ENCODE measurements at places on chromosomes 5 and 9.

GRCh38 chr5:150009671-150010387 is 9.3 kb downstream of the HMGXB3 start:
- no peak for DNase-seq

GRCh38 chr5:173534664-173535063 is 81.8 kb downstream of the BOD1 start:
- no peak for DNase-seq

- DNase-seq: no peak
Measured at GRCh38 chr5:169037466-169037865, 263.5 kb downstream of the SLIT3 start.

GRCh38 chr5:1787472-1788047 is 12.1 kb downstream of the MRPL36 start:
- DNase-seq: no peak

- no peak for DNase-seq
Measured at GRCh38 chr5:91418158-91418557, 35.0 kb upstream of the ARRDC3 start.

DNA sequence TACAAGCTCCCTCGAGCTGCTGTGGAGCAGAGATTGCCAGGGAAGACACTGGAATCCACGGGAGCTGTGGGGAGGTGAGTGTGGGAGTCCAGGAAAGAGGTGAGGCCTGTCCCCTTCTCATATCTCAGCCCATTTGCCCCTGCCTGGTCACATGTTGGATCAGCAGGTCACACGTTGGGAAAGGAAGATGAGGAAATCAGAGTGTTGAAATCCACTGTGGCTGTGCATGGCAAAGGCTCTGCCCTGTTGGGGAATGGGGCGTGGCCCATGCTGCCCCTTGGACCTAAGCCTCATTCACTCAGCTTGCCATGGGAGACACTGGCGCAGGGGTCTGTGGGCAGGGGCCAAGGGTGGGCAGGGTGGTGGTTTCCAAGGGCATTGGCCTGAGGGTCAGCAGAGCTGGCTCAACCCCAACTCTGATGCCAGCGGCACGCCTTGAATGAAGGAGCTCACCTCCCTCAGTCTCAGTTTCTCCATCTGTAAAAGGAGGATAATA is 85.4 kb upstream of the CPEB4 start:
- no peak for DNase-seq

DNA sequence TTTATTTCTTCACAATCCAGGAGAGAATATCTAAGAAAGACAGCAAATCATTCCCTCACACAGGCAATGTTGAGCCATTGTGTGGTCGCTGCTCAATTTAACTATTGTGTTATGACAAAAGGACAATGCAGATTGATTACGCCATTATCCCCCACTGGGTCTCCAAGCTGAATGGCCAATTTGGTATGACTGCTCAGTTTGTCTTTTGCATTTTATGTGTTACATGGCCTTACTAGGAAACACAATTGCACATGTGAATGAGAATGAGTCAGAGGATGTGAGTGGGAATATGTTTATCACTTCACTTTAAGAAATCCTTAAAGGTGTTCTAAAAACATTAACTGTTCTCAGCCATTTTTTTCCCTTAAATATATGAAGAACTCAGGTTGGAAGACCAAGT is 108.3 kb downstream of the FAM174A start:
- no peak for DNase-seq

DNA sequence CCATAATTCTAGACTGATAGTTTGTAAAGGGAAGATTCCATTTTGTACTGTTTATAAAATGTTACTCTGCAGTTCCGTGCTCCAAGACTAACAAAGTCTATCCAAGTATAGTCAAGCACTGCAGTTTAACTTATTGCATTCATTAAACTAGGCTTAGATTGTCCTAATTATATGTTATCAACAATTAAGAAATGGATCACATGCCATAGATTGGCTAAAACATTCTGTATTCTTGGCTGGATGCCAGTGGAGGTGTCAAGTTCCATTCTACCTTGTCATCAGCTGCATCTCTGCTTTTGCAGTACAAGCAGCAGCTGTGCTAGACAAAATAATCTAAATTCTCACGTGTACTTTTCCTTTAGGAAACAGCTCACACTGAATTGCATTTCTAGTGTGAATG is 69.4 kb upstream of the MEF2C start:
- no peak for DNase-seq

GRCh38 chr5:120432861-120433260 is 31.2 kb upstream of the PRR16 start:
- no peak for DNase-seq

GRCh38 chr9:95138474-95138873 is 179.0 kb downstream of the FANCC start:
- DNase-seq: no peak

DNA sequence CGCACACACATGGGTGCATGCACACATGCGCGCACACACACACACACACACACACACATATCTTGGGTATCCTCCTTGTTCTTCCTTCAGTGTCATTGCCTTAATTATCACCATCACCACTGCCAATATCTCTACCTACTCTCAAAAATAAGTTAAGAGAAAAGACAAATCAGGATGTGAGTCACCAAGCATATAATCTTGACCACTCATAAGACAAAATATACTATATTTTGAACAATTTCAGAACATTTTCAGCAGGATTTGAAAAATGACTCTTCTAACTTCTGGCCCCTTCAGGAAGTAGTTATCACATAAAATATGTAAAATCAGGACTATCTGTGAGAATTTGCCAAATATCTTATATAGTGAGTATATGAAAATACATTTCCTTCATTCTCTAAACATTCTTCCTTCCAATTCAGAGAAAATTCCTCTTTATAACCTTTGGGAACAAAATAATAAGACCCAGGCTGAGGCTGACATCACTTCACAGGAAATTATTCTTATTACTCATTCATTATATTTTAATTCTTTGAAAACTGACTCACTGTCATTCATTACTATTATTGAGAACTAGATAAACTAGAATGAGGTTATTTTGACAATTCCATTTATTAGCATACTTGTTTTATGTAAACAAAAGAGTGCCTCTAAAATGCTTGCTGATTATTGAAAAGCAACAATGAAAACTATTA is 772.0 kb upstream of the ACO1 start:
- DNase-seq: no peak

DNA sequence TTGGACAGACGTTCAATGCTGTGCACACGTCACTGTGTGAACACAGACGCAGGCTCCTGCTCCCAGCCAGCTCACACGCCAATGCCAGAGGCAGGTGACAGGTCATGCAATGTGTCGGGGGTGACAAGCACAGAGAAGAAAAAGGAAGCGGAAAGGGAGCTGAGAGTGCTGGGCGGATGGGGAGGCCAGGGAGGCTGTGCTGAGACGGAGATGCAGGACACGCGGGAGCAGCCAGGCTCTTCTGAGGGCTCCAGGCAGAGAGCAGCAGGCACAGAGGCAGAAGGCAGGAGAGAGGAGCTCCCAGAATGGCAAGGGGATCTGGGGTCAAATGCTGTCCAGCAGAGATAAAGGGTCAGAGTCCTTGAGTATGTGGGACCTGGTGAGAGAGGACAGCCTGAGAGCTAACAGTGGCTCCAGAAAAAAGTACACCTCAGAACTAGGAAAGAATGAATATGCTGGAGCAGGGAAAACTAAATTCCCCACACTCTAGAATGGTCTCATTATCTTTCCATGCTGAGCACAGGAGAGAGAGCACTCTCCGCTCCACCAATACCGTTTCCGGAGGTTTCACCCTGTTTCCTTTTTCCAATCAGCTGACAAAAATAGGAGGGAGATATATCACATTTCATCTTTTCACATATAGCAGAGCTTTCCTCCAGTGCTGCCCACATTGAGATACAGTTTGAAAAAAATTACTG is 32.8 kb upstream of the NSMF start:
- DNase-seq: no peak

GRCh38 chr9:86649913-86650312 is 295.7 kb upstream of the TUT7 start:
- DNase-seq: no peak

- peak; percentile 39 for DNase-seq
Measured at GRCh38 chr5:36878392-36879082, 2.0 kb downstream of the NIPBL start.

DNA sequence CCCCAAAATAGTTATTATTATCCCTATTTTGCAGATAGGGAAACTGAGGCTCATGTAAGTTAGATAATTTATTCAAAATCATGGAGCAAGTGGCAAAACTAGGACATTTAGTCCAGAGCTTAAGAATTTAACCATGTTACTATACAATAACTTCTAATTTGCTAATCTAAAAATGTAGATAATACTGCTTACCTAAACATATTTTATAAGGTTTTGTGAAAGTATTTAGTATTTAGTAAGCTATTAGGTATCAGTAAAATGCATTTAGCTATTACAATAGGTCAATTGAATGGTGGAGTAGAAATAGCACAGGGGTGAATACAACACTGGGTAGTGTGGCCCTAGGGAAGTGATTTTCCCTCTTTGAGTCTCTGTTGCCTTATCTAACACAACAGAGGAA is 648.3 kb downstream of the KIF4B start:
- no peak for DNase-seq

DNA sequence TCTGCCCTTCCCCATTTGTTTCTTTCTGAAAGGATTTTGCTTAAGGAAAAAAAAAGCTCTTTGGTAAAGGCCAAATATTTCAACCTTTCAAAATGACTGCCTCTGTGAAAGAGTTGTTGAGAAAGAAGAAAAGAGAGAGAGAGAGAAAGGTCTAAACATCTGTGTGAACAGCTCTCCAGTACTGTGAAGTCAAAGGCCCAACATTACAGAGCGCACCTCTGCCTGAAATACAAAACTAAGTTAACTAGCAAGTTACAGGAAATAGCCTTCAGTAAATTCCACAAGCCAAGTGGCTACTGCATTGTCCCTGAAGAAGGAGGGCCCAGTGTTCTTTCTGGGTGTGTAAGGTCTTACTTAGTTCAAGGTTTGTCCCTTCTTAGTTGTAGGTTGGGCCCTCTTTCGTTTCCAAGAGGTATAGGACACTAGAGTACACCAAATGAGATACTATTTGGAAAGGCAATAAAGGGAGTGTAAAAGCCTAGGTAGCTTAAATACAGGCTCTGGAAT is 104.4 kb downstream of the THBS4 start:
- DNase-seq: no peak

DNA sequence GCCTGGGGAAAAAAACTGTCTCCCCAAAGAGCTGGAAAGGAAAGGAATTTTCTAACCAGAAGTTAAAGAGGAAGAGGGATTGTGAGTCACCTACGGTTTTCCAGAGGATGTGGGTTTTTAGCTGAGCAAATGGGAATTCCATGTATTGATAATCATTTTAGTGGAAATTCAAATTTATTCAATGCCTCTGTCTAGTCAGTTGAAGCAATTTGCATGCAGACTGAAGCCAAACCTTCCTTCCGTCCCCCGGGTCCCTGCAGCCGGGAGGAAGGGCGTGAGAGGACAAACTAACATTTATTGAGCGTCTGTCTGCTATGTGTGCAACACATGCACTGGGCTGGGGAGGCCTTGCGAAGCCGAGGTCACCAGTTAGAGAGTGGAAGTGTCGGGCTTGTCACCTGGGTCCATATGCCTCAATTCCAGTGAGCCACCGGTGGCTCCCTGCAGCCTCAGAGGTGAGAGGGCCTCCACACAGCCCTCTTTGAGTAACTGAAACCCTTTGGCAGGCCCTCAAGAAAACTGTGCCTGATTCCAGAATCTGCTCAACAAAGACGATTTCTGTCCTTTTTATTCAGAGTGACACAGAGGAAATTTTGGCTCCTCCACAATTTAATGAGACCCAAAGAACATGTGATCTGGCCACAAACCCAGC is 70.3 kb downstream of the COL27A1 start:
- DNase-seq: peak; percentile 33

DNA sequence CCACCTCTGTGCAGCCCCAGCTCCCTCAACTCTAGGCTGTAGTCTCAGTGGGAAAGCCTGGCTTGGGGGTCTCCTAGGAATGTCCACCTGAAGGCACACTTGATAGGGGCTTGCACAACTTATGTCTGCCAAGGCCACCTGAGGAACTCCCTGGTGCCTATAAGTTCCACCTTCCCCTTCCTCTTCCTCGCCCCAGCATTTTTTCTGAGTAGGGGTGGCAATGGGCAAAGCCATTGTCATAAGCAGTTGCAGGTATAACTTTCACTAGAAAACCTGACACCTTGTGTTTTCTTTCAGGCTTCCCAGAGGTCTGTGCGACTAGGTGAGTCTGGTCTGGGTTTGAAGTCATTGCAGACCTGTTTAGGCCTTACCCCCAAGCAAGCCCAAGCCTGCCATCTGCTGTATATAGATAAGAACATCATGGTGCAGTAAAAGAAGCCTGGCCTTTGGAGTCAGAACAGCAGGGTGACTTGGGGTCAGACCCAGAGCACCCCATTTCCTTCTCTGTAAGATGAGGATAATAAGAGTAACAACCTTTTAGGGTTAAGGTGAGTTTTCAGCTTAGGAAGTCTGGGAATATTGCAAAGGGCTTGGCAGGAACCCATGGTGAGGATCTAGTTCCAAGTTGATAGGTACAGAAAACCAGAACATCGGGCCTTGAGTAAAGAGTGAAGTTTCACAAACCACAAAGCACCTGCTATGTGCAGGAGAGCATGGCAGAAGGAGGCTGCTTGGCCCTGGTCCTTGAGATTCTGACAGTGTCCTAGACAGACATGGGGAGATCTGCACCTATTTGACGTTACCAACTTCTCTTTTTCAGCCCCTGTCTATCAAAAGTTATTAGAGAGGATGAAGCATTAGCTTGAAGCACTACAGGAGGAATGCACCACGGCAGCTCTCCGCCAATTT is 33.8 kb downstream of the TGFBI start:
- DNase-seq: peak; percentile 4

GRCh38 chr9:132008855-132009812 is 70.5 kb downstream of the MED27 start:
- no peak for DNase-seq

GRCh38 chr9:121059998-121060636 is 10.0 kb upstream of the C5 start:
- peak; percentile 72 for DNase-seq

- DNase-seq: peak; percentile 75
Measured at GRCh38 chr9:22446589-22446949, at the start of gene DMRTA1. Gene DMRTA1, plus strand, starts transcription at chr9:22446824. Its CDS starts 242 bp downstream, at chr9:22447066.

- no peak for DNase-seq
Measured at GRCh38 chr9:20477940-20478620, 144.2 kb downstream of the MLLT3 start.

DNA sequence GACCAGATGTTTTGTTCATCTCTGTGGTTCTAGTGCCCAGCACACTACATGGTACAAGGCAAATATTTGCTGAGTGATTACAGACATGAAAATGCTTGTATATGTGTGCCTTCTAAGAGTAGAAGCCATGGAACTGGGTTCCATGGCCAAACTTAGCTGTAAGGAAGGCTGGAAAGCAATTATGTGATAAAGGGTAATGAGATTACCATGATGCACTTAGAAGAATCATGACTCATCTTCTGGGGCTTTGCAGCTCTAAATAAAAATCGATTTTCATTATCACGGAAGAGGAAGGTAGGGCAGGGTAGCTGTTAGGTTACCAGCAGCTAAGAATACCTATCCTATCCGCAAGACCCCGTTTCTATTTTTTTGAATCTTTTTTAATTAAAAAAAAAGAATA is 28.0 kb downstream of the RFK start:
- DNase-seq: no peak

GRCh38 chr5:129905473-129906176 is 1.4 kb downstream of the CHSY3 start:
- DNase-seq: no peak
